ENCODE measurements at places on chromosomes 2 and 18.
A peak's percentile ranks its signal among the peaks of the same experiment; 100 is the strongest.

GRCh38 chr2:201057087-201057521 lies 14.4 kb downstream of the HYCC2 start:
- DNase-seq, result peak; percentile 14

- DNase-seq, result peak; percentile 86
These were observed 47.0 kb downstream of the CYP27C1 start for GRCh38 chr2:127173057-127173456.

DNA sequence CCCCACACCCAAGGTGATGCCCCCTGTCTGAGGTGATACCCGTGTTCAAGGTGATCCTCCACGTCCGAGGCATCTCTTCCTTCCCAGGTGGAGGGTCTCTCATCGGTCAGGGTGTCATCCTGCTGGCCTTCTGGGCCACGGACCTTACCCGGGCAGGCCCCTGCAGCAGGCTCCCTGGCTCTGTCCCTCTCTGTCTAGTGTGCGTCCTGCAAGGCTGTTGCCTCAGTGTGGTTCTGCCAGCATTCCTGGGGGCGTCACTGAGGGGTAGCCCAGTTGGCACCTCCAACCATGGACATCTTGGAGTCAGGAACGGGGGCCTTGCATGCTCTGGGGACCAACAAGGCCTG lies 5.6 kb upstream of the PER2 start:
- no peak for DNase-seq

GRCh38 chr18:79327199-79327721 lies 68.5 kb upstream of the NFATC1 start:
- no peak for DNase-seq

- DNase-seq, result peak; percentile 98
These were observed 108.7 kb downstream of the EN1 start for GRCh38 chr2:118738524-118739308.

DNA sequence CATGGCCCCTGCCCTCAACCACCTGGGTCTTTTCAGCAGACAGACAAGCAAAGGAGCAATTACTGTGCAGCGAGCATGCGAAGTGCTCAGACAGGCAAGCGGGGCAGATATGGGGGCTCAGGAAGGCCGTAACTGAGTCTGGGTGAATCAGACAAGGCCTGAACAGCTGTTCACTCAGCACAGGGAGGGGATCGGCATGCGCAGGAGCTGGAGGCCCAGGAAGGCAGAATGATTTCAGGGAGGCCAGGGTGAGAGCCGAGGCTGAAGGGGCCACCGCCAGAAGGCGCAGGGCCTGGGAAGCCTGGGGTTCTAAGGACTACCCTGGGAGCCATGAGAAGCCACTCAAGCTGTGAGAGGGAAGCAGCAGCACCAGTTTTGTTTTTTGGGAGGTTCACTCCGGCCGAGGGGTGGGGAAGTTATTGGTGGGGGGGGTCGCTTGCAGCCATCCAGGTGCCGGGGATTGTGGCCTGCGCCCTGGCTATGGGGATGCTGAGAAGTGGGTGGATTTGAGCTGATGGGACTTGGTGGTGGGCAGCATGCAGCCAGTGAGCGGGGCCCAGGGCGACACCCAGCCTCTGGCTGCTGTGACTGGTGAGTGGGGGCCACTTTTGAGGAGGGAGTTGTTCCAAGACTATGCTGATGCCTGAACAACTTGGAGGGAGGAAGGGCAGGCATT lies 132.2 kb downstream of the TSN start:
- no peak for DNase-seq

DNA sequence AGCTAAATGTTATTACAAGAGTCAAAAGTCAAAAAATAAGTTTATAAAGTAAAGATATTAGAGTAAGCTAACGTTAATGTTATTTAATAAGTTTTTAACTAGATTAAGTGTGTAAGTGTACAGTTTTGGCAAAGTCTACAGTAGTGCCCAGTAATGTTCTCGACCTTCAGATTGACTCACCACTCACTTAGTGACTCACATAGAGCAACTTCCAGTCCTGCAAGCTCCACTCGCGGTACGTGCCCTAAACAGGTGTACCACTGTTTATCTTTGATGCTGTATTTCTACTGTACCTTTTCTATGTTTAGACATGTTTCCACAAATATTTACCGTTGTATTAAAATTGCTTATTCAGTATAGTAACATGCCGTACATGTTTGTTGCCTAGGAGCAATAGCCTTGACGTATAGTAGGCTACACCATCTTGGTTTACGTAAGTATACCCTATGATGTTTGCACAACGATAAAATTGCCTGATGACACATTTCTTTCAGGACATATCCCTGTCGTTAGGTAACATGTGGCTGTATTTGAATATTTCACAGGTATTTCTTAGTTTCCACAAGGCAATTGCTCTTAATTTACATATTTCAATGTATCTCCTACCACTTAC lies 1641.9 kb upstream of the PIK3C3 start:
- DNase-seq, result no peak

DNA sequence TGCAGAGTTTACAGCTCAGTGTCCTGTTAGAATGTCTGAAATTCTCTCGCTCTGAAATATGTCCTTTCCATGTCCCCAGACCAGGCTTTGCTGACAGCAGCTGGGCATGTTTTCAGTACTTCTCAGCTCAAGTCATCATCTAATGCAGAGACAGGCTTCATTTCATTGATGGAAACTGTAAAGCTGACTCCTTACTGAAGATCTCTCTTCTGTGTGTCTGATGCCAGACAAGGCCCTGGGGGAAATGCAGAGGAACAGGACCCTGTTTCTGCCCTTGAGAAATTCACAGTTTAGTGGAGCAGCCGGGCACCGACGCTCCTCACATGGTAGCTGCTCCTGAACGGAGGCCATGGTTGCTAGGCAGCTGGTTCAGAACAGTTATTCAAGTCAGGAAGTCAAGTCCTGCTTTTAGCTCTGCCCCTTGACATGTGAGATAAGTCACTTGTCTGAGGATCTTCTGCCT lies 24.6 kb upstream of the FZD7 start:
- no peak for DNase-seq

GRCh38 chr2:109133746-109134145 lies 4.7 kb downstream of the SH3RF3 start:
- DNase-seq, result no peak

DNA sequence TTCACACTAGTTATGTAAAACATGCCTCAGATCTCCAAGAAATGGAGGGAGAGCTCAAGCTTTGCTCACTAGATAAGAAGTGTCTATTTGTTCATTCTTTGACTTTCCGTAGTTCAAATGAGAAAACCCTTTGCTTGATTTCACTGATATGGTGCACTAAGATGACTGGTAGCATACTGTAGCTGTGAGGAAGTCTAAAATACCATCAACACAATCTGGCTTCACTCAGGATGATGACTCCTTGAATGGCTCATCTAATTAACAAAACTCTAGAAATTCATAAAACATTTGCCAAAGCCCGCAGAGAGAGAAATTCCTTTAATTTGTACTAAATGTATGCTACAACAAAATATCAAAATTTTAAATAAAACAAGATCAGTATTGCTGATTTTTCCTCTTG lies 152.8 kb upstream of the STK17B start:
- no peak for DNase-seq

DNA sequence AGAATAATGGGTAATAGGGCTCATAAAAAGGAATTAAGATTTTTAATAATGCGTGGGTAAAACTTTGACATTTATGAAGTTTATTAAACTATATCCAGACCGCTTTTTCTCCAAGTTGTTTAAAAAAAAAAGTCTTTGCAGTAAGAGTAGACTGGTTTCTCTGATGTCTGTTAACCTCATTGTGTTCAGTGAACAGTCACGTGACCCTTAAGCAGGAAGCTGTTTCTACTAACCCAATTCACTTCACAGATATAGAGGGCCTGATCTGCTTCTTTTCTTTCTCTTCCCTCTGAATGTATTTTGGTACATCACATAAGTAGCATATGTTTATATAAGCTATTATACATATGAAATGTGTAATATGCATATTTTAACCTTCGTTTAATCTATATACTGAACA lies 1011.3 kb upstream of the CELF4 start:
- DNase-seq, result no peak

GRCh38 chr2:185875136-185875931 lies 136.7 kb downstream of the FSIP2 start:
- no peak for DNase-seq

- DNase-seq, result peak; percentile 11
These were observed 928.7 kb downstream of the SLC4A3 start for GRCh38 chr2:220555961-220556630.

- DNase-seq, result no peak
These were observed 6.9 kb upstream of the MAP2 start for GRCh38 chr2:209416913-209417312.

Data from fibroblast of pulmonary artery (primary cell).